CD4-positive, alpha-beta T cell treated with Interleukin-15 for 1 hour (primary cell): ENCODE measurements at places on chromosomes 2 and 18.

GRCh38 chr18:33750366-33750765 is 172.3 kb downstream of the ASXL3 start:
- no peak for DNase-seq

DNA sequence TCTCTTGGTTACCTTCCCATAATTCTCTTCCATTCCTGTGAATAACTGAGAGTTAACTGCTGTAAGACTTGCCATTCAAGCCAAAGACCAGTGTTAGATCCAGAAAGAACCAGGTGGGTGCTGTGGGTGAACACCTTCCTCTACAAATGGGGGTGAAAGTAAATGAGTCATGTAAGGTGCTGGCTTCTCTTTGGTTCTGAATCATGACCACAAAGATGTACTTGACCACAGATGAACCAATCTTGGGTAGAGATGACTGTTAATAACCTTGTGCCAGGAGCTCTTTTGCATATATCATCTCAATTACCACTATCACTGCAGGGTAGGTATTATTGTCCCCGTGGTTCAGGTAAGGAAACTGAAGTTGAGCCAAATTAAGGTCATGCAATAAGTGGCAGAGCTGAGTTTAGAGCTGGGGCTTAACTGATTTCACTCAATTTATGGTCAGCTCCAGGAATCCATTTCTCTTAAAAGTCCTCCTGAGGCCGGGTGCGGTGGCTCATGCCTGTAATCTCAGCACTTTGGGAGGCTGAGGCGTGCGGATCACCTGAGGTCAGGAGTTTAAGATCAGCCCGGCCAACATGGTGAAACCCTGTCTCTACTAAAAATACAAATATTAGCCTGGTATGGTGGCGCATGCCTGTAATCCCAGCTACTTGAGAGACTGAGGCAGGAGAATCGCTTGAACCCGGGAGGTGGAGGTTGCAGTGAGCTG is 244.9 kb upstream of the CXCR4 start:
- no peak for DNase-seq

- DNase-seq, result no peak
Observed at GRCh38 chr18:64183665-64184064, 34.8 kb upstream of the LINC00305 start.

GRCh38 chr2:96498021-96498431 is 7.1 kb downstream of the NEURL3 start:
- no peak for DNase-seq

DNA sequence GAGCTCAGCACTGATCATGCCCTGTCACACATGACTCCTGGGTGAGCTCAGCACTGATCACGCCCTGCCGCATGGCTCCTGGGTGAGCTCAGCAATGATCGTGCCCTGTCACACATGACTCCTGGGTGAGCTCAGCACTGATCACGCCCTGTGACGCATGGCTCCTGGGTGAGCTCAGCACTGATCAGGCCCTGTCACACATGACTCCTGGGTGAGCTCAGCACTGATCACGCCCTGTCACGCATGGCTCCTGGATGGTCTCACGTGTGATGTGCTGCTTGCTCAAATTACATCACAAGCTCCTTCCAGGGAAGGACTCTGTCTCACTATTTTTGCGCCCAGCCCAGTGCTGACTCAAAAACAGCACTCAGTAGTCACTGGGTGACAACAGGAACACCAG is 258.0 kb downstream of the HDAC4 start:
- no peak for DNase-seq

DNA sequence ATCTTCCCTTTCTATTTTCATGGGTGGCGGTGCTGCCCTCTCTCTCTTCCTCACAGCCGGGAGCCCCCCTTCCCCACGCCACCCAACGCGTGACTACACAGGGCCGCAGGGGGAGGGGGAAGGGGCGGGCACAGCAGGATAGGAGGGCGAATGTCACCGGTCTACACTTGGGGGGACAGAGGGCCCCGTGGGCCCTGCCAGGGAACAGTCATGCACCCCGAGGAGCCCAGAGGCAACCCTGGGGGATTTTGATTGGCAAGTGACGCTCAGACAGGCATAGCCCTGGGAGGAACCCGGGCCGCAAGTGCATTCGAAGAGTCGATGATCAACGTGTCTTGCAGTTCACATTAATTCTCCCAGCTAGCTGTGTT is 91.1 kb upstream of the ANKRD30BL start:
- DNase-seq, result no peak

DNA sequence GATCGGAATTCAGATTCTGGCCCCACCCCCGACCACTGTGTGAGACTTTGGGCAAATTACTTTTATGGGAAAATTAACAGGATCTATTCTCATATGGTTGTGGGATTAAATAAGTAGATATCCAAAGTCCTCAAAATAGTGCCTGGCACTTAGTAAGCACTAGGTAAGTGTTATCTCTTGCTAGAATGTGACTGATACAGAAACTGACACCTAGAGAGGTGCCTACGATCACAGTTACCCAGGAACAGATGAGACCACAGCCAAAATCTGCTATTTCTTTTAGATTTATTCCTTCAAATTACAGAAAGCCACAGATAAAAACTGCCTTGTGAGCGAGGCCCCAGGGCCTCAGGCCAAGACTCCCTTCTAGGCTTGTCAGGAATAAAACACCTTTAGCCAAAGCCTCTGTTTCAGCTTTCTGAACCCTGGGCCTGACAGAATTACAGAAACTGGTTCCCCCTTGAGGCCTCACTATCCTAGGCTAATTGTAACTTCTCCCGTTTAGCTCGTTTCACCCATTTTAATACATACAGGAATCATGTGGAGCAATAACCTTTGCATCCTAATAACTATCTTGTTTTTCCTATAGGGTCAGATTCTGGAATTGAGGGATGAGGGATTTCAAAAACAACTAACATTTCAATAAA is 22.3 kb upstream of the CHMP1B start:
- no peak for DNase-seq

DNA sequence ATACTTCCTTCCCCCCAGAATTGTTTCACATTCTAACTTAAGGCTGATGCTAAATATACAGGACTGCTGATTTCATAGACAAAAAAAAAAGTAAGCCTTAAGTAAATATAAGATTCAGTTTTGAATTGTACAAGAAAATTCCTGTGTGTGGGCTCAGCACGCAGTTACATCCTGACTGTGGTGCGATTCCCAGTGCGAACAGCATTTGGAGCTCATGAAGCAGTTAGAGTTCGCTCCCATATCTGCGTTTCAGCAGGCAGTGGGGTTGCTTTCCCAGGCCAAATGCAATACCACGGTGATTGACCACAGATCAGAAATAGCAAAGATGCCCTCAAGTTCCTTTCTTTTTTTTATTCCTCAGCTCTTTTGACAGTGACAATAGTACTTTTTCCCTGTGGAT is 75.6 kb downstream of the SATB2 start:
- DNase-seq, result no peak
